ENCODE measurements at places on chromosomes 2 and 18. TPM values are rescaled to one million over a fixed set of nuclear protein-coding genes. Genes with fewer than 3 reads are reported as not detected.

- no peak for DNase-seq
- no peaks in the 10 kb centered on the region for H3K36me3 ChIP-seq
- H3K4me3 ChIP-seq, result no peak overlapping the region
- no peaks in the 10 kb centered on the region for H3K27me3 ChIP-seq
- H3K4me1 ChIP-seq, result peaks cover 11% of the 10 kb centered on the region
Observed at GRCh38 chr2:174836377-174836994, 72.2 kb upstream of the CHRNA1 start.

DNA sequence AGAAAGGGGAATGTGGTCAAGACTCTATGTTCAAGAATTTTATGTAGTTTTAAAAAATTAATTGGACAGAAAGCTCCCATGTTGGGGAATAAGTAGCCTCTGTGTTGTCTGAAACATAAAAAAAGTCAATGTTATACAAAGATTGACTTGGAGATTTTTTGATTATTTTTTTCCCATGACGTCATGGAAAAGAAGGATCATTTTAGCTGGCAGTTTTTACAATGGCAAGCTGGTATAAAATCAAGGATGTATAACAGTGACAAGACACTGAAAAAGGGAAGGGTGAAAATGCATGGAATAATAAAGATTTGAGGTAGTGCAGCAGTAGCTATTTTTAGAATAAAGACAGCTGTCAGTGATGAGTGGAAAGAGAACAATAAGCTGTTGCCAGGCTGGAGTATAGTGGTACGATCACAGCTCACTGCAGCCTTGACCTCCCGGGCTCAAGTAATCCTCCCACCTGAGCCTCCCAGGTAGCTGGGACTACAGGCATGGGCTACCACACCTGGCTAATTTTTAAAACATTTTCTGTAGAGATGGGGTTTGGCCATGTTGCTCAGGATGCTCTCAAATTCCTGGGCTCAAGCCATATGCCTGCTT is 9.2 kb downstream of the SLC39A10 start:
- no peak overlapping the region for H3K27ac ChIP-seq
- no peak overlapping the region for H3K4me3 ChIP-seq
- peaks cover 6% of the 10 kb centered on the region for H3K4me1 ChIP-seq
- H3K27me3 ChIP-seq, result no peaks in the 10 kb centered on the region
- DNase-seq, result peak; percentile 20
- no peaks in the 10 kb centered on the region for H3K36me3 ChIP-seq

DNA sequence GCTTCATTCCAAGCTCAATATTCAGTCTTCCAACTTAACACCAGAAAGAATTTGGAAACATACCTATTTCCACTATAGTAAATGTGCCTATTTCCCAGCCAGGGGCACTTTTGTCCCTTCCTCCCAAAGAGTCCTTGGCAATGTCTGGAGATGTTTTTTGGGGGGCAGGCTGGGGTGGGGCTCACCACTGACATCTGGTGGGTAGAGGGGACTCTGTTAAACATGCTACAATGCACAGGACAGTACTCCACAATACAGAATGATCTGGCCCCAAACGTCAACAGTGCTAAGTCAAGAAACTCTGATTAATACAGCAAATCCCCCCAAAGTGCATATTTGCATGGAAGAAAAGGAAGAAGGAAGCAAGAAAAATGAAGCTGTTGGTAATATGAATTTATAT is 61.7 kb downstream of the SMIM21 start:
- no peak overlapping the region for H3K4me3 ChIP-seq
- no peaks in the 10 kb centered on the region for H3K4me1 ChIP-seq
- peak; percentile 16 for DNase-seq
- H3K27me3 ChIP-seq, result no peaks in the 10 kb centered on the region
- H3K27ac ChIP-seq, result no peak overlapping the region

DNA sequence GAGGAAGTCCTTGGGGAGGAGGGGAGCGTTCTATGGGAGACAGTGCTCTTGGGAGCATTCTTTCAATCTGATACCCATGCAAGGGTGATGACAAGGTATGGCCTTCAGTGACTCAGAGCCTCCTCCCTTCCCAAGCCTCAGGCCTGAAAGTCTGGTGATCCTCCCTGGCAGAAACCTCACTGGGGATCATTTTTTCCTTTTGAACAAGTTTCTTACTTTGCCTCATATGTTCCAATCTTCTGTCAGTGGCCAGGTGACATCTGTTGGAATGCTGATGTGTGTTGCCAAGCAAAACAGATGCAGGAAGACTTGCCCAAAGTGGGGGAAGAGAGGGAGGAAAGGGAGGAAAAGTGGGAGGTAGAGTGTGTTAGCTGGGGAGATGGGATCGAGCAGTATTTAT is 224.8 kb downstream of the NEDD4L start:
- no peaks in the 10 kb centered on the region for H3K27me3 ChIP-seq
- H3K4me1 ChIP-seq, result peaks cover 16% of the 10 kb centered on the region
- H3K27ac ChIP-seq, result peak overlapping the region; percentile 58
- no peak overlapping the region for H3K4me3 ChIP-seq
- no peak for DNase-seq
- no peaks in the 10 kb centered on the region for H3K36me3 ChIP-seq

DNA sequence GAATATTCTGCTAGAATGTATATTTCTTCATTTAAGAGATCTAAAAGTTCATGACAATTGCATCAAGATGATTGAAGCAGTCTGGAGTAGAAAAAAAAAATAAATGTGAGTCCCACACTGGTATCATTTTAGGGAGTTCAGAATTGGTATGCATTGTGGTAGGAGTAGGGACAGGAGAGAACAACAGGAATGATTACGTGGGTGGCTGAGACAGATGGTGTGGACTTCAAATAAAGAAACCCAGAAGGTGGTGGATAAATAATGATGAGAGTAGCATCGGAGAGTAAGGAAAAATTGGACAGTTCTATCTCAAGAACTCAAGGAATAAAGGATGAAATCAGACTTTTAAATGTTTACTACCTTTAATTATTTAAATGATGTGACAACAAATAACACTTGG is 289.6 kb downstream of the GALNT13 start:
- H3K27me3 ChIP-seq, result no peaks in the 10 kb centered on the region
- H3K27ac ChIP-seq, result no peak overlapping the region
- H3K36me3 ChIP-seq, result no peaks in the 10 kb centered on the region
- no peaks in the 10 kb centered on the region for H3K4me1 ChIP-seq
- H3K4me3 ChIP-seq, result no peak overlapping the region

The KCNJ3 gene
- polyA plus RNA-seq, result 0.04 TPM

Measured in lung (tissue), 17 donors.